ENCODE measurements at places on chromosomes 1 and 21.

DNA sequence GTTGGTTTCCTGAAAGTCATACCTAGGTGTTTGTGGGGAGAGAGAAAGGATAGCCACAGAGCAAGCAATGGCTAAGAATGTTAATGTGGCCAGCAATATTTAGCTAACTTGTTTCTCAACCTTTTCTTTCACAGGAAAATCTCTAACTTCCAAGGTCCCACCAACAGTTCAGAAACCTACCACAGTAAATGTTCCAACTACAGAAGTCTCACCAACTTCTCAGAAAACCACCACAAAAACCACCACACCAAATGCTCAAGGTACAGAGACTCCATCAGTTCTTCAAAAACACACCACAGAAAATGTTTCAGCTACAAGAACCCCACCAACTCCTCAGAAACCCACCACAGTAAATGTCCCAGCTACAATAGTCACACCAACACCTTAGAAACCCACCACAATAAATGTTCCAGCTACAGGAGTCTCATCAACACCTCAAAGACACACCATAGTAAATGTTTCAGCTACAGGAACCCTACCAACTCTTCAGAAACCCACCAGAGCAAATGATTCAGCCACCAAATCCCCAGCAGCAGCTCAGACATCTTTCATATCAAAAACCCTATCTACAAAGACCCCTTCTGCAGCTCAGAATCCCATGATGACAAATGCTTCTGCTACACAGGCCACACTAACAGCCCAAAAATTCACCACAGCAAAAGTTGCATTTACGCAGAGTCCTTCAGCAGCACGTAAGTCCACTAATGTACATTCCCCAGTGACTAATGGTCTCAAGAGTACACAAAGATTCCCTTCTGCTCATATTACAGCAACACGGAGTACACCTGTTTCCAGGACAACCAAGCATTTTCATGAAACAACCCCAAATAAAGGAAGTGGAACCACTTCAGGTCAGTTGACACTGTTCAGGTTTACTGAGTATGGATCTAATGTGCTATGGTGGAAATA lies 15.3 kb downstream of the CD55 start:
- peak; percentile 23 for DNase-seq

DNA sequence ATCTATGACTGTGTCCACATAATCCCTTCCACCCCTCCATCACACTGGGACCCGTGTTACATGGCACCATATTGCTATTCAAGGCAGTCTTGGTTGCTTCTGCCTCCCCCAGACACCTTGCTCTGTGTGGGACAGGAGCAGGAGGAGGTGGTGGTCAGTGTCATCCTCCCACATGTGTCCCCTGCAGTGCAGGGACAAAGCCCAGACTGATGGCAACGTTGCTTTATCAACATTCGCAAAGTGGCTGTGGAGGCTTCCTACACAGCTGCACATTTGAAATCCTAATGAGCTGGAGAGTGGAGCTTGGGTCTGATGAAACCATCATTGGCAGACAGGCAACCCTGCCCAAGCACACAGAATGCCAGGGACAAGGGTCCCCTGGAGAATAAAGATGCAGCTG lies 26.2 kb downstream of the TRIM67 start:
- no peak for DNase-seq

DNA sequence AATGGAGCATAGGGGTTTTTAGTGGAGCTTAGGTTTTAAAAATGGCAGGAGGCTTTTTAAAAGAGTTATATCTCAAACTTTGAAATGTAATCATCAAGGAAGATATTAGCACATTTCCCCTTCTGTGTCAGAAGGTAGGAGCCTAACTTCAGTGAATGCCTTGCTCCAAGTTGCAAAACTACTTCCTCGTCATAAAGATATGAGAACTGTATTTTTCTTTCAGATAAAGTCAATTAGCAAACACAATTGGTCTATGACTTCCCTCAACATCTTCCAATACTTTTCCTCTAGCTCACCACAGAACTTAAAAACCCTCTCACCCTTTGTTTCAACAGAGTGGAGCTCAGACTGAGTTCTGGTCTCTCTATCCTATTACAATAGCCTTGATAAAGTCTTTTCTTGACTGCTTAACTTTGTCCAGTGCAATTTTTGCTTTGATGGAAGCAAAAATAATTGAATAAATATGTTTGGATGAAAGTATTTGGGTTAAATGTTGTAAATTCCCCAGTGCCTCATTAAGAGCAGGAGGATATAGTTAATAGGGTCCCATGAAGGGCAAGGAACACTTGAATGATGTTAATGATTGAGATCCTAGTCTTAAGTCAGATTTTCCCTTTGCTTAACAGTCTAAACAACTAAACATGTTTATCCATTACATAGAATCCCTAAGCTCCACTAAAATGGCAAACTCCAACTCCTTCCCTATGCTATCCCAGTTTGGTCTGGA lies 58.9 kb downstream of the TNFSF18 start:
- DNase-seq = no peak

DNA sequence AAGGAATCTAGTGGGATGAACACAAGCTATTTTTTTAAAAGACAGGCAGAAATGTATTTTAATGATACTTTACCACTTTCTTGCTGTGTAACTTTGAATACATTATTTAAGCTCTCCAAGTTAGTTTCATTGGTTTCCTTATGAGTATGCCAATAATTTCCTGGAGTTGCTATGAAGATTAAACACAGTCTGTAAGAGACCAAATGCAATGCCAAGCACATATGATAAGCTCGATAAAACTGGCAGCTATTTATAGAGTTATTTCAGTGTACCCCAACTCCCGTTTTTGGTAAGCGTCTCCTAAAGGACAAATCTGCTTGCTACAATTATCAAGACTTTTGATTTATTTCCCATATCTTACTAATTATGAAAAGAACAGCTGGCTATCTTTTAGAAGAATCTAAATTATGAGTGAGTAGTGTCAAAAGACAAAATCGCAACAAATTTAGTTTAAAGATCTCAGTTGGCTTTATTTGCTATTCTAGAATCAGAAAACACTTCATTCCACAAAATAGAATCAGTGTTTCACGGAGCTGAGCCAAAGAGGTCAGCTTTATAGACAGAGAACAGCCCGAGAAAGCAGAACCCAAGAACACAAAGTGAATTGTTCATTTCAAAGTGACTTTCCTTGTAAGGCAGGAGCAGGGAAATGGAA lies 7.2 kb upstream of the MAP10 start:
- no peak for DNase-seq

DNA sequence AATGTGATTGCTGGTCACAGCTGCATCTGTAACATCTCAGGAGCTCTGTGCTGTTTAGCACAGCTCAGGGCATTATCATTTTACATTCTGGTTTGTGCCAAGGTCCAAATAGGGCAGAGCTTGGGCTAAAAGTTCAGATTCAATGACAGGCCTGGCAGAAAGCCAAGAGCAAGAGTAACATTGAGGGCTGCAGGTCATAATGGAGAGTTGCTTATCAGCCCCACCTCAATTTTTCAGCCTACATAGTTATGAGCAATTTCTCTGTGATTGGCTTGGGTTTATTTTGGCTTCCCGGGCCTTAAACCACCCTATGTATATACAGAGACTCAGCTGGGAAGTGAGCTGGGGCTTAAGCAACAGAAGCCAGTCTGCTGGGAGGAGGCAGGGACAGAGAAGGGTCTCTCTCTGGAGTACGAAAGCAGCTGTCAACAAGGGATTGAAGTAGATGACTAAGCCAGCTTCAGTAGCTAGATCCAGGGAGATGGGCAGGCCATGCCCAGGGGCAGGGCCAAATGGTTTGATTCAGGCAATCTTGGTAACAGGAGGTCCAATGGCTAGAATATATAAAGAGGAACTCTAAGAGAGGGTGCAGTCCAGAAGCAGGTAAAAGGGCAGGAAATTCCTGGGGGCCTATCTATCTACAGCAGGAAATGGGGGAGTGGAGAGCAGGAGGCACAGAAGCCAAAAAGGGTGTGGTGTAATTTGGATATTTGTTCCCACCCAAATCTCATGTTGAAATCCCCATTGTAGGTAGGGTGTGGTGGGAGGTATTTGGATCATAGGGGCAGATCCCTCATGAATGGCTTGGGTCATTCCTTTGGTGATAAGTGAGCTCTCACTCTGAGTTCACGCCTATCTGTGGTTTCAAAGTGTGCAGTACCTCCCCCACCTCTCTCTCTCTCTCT lies 49.0 kb downstream of the BRINP2 start:
- DNase-seq = no peak

DNA sequence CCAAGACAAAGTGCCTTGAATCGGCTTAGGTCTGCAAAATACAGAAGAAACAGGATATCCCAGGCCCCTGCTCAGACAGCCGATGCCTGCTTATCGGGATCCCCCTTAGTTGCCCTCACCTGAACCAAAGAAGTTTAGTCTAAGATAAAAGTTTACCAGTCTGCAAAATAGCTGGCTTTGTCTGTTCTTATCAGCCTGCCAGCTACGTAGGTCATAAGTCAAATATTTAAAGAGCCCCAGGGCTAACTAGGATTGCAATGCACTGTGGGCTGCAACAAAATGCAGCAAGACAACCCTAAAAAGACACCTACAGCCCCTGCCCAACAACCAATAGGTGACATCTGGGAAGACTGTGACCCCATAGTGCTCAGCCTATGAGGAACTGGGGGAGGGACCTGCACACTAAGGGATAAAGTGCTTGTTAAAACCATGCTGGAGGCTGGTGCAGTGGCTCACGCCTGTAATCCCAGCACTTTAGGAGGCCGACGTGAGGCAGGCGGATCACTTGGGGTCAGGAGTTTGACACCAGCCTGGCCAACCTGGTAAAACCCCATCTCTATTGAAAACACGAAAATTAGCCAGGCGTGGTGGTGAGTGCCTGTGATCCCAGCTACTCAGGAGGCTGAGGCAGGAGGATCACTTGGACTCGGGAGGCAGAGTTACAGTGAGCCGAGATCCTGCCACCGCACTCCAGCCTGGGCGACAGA lies 27.4 kb downstream of the LRRC3 start:
- no peak for DNase-seq
